ENCODE measurements at places on chromosomes 2 and 18. TPM values are rescaled to one million over a fixed set of nuclear protein-coding genes. Genes with fewer than 3 reads are reported as not detected.

- H3K27me3 ChIP-seq, result no peaks in the 10 kb centered on the region
- no peak overlapping the region for H3K4me3 ChIP-seq
- peaks cover 60% of the 10 kb centered on the region for H3K36me3 ChIP-seq
These were observed 37.5 kb upstream of the TTN start for GRCh38 chr2:178844701-178845100.

GRCh38 chr18:22170421-22171257 lies 1.2 kb downstream of the GATA6 start:
- H3K36me3 ChIP-seq, result peaks cover 25% of the 10 kb centered on the region
- H3K4me1 ChIP-seq, result peaks cover 13% of the 10 kb centered on the region
- H3K27me3 ChIP-seq, result no peaks in the 10 kb centered on the region
- peak overlapping the region; percentile 99 for H3K27ac ChIP-seq

DNA sequence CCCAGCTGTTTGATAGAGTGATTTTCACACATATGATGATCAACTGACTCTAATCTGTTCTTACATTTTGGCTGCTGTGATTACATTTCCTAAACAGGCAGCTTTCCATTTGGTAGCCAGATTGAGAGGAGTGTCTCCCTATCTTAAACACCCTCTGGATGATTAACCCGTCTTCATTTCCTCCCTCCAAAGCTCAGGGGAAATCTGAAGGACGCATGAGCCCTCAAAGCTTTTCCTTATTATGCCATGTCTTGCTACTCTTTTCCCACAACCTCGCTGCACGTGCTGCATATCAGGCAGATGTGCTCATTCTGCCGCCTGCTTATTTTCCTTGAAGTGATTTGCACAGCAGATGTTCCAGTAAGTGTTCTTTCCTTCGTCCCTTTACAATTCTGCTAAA lies 837.4 kb downstream of the LRRTM4 start:
- no peaks in the 10 kb centered on the region for H3K4me1 ChIP-seq
- DNase-seq, result no peak
- H3K27ac ChIP-seq, result no peak overlapping the region
- no peaks in the 10 kb centered on the region for H3K27me3 ChIP-seq

DNA sequence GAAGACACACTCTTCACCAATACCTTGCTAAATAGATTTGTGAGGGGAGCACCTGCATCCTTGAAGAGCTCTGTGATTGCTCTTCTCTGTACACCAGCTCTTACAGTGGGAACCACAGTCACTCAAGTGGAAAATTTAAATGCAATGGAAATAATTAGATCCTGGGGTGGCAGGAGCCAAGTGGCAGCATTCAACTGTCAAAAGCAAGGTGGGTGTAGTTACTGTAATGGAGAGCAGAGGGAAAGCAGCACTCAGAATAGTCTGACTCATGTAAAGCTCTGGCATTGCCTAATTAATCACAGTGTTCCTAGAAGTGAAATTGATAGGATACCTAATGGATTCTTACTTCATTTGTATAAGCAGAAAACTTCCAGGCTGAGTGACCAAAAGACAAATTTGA lies 245.8 kb downstream of the KCNE4 start:
- no peaks in the 10 kb centered on the region for H3K4me1 ChIP-seq
- no peaks in the 10 kb centered on the region for H3K27me3 ChIP-seq
- H3K4me3 ChIP-seq, result no peak overlapping the region

GRCh38 chr2:11566383-11566782 lies 32.5 kb downstream of the GREB1 start:
- H3K36me3 ChIP-seq, result peaks cover 4% of the 10 kb centered on the region
- H3K4me1 ChIP-seq, result no peaks in the 10 kb centered on the region
- no peak overlapping the region for H3K4me3 ChIP-seq
- no peaks in the 10 kb centered on the region for H3K27me3 ChIP-seq
- no peak for DNase-seq
- no peak overlapping the region for H3K27ac ChIP-seq

NR4A2 gene
- total RNA-seq, result 0.04 TPM

- H3K27me3 ChIP-seq, result no peaks in the 10 kb centered on the region
- no peak overlapping the region for H3K27ac ChIP-seq
- no peaks in the 10 kb centered on the region for H3K36me3 ChIP-seq
- no peaks in the 10 kb centered on the region for H3K4me1 ChIP-seq
- DNase-seq, result no peak
- no peak overlapping the region for H3K4me3 ChIP-seq
These were observed 1.5 kb downstream of the OSBPL1A start for GRCh38 chr18:24396082-24396633.

UGT1A8 gene
- not detected for total RNA-seq

DNA sequence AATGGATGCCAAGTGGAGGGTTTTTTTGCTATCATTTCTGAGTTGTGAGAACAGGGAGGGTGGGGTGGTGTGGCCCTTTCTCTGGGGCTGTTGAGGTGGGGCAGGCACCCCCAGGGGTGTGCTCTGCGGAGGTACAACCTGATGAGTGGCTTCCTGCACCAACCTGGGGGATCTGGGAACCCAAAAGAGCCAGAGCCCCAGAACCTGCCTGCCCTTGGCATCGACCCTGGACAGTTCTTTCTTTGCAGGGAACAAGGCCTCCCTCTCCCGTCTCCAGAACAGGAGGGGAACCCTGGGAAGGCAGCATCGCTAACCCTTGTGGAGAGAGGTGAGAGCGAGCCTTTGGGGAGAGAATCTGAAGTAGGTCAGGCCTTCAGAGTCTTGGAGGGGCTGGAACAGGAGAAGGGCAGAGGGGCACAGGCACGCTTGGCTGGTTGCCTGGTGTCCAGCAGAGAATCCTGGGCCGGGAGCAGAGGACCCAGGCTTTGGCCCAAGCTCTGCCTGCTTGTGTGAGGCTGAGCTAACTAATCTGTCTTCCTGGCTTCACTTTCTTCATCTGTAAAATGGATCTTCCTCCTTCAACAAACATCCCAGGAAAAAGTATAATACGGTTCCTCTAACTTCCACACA lies 84.9 kb downstream of the RHOB start:
- no peaks in the 10 kb centered on the region for H3K27me3 ChIP-seq
- H3K36me3 ChIP-seq, result no peaks in the 10 kb centered on the region
- H3K27ac ChIP-seq, result no peak overlapping the region
- no peak for DNase-seq
- no peak overlapping the region for H3K4me3 ChIP-seq

DNA sequence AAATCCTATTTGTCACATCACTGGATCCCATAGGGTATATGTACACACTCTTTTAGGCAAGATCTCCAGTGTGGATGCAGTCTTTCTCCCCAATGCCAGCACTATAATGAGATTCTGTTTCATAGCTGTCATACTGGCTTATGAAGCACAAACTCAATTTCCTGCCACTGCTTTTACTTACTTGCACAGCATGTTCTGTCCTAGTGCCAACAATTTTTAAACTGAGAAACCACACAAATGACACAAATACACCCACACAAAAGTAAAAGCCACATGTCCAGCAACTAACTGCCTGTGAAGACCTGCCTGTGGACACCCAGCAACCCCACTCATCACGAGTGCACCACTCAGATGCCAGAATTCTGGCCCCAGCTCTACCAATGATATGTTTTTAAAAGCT lies 29.6 kb upstream of the RNU4ATAC start:
- H3K4me1 ChIP-seq, result no peaks in the 10 kb centered on the region
- no peak overlapping the region for H3K27ac ChIP-seq
- no peak overlapping the region for H3K4me3 ChIP-seq

- no peak overlapping the region for H3K4me3 ChIP-seq
- DNase-seq, result no peak
- no peaks in the 10 kb centered on the region for H3K27me3 ChIP-seq
- no peaks in the 10 kb centered on the region for H3K4me1 ChIP-seq
These were observed 143.3 kb upstream of the CAB39 start for GRCh38 chr2:230569298-230569697.

GRCh38 chr2:132253496-132254305 lies 91.9 kb upstream of the ANKRD30BL start:
- H3K36me3 ChIP-seq, result no peaks in the 10 kb centered on the region
- no peak overlapping the region for H3K4me3 ChIP-seq
- no peaks in the 10 kb centered on the region for H3K27me3 ChIP-seq
- no peaks in the 10 kb centered on the region for H3K4me1 ChIP-seq

OTOS gene
- not detected for total RNA-seq

Measured in cardiac muscle cell (in vitro differentiated cells and primary cell).